ENCODE measurements at places on chromosomes 16 and 17. TPM values are rescaled to one million over a fixed set of nuclear protein-coding genes. Genes with fewer than 3 reads are reported as not detected.

Gene NAGPA
- total RNA-seq: 16.2 TPM

Gene SECTM1
- total RNA-seq: 3.1 TPM

Gene NCOR1
- total RNA-seq: 125 TPM

Gene HSD17B1
- 2.0 TPM for total RNA-seq

Gene CLDN6
- 0.13 TPM for total RNA-seq

Gene TRPV3
- 2.3 TPM for total RNA-seq
